ENCODE measurements at places on chromosomes 4 and X.

DNA sequence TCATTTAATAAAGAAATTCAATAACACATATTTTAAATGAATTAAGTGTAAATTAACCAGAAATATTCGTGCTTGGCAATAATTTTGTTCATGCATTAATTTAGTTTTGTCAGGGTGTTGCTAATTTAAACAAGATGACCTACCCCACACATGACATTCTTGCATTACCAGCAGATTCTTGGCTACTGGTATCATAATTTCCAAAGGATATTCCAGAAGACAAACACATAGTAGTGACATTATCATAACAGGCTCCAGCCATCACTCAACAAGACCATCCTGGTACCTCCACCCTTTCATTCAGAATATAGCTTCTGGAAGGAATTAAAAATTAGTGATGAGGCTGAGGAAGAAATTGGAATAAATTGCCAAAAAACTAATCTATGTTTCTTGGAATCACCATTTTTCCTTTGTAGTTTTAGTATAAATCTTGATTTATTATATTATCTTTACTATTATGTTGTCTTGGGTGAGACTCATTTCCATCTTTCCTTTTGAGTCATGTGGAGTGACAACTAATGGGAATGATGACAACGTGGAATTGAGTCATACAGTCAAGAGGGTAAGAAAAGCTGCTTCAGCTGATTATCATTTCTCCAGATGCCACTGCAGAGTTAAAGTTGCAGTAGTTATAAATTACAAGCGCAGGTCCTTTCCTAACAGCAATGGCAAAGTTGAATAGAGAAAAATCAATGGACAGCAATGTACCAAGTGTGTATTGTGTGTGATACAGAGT, 30.9 kb upstream of the HHIP start:
- DNase-seq = no peak

- DNase-seq = peak; percentile 5
Measured at GRCh38 chrX:134172588-134173259, 64.3 kb upstream of the CCDC160 start.

DNA sequence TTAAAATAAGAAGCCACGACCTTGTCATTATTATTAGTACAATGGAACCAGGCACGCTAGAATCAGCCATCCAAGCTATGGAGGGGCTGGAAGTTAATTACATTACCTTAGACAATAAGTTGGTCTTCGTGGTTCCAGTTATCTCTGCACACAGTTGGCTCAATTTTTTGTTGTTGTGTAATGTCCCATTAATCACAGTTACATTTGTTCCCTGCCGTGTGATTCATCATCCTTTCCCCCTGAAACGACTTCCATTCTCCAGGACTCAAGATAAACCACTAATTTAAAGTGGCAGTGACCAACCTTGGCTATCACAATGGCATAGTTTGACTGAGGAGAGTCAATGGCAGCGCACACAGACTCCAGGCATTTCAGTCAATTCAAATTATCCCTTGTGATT, 905.0 kb downstream of the RAB28 start:
- no peak for DNase-seq

- no peak for DNase-seq
Measured at GRCh38 chrX:139828033-139828432, 104.8 kb downstream of the ATP11C start.

- DNase-seq = no peak
Measured at GRCh38 chr4:10017037-10017893, 4.0 kb downstream of the SLC2A9 start.

GRCh38 chr4:122932763-122933162, 10.4 kb upstream of the NUDT6 start:
- DNase-seq = no peak

GRCh38 chrX:120790118-120790517, 85.5 kb downstream of the CT47B1 start:
- DNase-seq = peak; percentile 5

DNA sequence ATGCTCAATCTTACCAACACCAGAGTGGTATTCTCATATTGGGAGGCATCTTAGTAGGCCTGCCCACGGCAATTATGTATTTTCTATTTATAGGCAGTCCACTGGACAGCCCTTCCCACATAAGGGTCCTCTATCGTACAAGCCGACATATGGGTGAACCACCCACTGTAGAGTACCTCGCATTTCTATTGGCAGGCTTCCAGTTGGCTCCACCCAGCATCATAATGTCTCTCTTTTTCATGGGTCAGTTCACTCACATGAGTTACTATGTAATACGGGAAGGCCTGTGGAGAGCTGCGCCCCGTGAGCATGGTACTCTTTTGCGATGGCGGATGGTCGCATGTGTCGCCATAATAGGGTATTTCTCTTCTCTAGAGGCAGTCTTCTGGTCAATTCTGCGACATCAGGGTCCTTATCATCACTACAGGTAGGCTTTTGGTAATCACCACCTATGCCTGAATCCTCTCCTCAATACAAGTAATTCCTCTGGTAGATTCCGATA, 29.4 kb upstream of the FOXR2 start:
- DNase-seq = no peak

DNA sequence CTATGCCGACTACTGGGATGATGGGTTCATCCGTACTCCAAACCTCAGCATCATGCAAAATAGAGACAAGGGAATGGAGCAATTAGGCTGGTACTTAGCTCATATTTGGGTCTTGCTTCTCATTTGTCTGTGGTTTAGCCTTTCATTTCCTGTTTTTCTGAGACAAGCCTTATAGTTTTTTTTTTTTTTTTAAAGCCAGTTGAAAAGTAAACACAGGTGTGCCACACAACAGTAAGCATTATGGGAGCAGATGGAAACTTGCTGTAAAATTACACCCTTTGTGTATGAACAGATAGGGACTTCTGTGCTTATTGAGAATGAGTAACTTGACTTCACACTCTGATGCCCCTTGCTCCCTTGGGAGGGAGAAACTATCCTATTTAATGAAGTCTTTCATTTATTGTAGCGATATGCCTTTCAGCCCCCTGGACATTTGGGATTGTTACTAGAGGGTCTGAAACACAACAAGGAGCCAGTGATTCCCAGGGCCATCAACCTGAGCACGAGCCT, 13.7 kb downstream of the RASSF6 start:
- no peak for DNase-seq

GRCh38 chr4:62450740-62451139, 1250.6 kb downstream of the ADGRL3 start:
- DNase-seq = no peak

DNA sequence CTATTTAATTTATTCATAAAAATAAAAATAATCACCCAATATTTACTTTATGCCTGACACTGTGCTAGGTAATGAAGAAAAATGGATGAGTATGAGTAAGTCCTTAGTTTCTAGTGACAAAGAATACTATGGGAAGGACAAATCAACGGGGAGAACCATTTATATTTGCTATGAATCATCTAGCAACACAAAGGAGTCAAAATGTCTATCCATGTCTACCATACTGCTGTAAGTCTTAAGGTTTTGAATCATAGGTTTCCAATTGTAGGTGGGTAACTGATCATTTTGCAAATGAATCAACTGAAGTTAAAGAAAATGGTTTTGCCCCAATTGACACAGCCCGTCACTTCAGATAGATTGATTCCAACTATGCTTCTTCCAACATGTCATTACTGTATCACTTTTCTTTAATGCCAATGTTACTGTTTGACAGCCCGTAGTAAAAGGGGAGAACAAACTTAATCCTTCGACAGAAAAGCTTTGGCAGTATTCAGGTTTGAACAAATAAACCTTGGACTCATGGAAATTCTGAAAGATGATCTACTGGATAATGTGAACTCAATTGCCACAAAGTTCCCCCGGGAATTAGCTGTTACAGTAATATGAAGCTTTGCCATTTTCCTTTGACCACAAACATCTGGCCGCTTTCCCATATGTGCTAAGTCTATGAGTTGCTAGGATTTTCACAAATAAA, 3.2 kb downstream of the TDO2 start:
- no peak for DNase-seq

GRCh38 chr4:2811830-2812611, 19.1 kb downstream of the SH3BP2 start:
- DNase-seq = no peak

DNA sequence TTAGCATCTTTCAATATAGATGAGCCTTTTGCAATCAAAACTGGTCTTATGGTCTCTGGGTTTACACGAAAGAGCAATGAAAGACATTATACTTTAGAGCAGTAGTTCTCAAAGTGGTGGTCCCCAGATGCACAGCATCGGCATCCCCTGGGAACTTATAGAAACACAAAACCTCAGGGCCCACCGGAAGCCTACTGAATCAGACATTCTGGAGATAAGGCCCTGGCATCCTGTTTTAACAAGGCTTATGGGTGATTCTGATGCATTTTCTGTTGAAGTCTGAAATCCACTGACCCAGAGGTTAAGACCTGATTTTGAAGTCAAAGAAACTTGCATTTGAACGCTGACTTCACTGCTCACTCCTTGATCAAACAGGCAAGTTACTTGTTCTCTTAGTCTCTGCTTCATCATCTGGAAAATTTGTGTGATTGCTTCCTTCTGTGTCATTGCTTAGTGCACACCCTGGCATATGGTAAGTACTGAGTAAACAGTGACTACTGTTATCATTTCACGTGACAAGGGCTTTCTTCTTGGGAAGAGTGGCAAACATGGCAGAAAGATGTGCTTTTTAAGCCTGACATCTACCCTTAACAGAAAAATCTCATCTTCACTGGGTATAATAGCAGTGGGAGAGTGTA, 14.5 kb downstream of the CHRNA9 start:
- no peak for DNase-seq

DNA sequence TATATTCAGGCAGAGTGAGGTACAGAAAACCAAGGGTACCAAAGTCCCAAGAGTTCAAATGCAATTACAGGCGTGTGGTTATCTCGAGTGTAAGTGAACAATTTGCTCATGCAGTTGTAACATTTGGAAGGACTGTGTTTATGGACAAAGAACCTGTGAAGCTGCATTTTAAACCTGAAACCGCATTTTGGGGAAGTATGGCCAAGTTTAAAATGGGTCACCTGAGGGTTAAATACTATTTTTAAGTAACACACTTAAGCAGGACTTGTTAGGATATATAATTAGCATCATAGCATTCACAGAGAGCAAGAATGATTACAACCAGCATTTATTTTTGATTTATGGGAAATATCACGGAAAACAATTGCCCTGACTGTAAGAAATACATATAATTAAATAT, 79.1 kb upstream of the LCORL start:
- no peak for DNase-seq

- no peak for DNase-seq
Measured at GRCh38 chr4:85482010-85482738, 7.2 kb downstream of the ARHGAP24 start.

- DNase-seq = no peak
Measured at GRCh38 chrX:154375156-154375504, 696 bp upstream of the FLNA start.

GRCh38 chr4:87051121-87051713, 116.4 kb downstream of the AFF1 start:
- DNase-seq = no peak

- no peak for DNase-seq
Measured at GRCh38 chr4:117545039-117545438, 459.7 kb upstream of the TRAM1L1 start.

GRCh38 chr4:22312113-22312512, 203.8 kb downstream of the ADGRA3 start:
- no peak for DNase-seq

DNA sequence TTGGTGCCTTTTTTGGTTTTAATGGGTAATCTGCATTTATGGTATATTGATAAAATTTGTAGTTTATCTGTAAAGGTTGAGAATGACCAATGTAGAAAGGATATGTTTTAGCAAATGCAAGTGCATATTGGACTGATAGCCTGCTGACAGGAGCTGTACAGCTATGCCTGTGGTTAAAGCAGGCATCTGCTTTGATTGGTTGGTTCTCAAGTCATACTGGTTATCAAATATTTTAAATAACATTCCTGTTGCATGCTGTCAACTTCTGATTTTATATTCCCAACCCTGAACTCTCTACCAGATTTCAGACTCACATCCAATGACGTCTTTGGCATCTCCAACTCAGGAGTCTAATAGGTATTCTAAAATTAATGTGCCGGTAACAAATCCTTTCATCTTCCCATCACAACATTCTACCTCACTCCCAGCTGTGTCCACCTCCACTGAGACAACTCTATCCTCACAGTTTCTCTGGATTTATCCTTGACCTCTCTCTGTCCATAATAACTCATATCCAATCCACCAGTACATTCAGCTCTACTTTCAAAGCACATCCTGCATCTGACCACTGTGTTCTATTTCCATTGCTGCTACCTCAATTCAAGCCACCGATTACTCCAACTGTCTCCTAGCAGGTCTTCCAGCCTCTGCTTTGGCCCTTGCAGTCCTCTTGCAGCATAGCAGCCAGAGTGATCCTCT, 125.7 kb downstream of the CAMK2D start:
- no peak for DNase-seq

- no peak for DNase-seq
Measured at GRCh38 chr4:1260418-1261106, 11.6 kb upstream of the CTBP1 start.

Data from amygdala (tissue), 56 donors.